ENCODE measurements at places on chromosomes 2 and 18.
A peak's percentile ranks its signal among the peaks of the same experiment; 100 is the strongest.

DNA sequence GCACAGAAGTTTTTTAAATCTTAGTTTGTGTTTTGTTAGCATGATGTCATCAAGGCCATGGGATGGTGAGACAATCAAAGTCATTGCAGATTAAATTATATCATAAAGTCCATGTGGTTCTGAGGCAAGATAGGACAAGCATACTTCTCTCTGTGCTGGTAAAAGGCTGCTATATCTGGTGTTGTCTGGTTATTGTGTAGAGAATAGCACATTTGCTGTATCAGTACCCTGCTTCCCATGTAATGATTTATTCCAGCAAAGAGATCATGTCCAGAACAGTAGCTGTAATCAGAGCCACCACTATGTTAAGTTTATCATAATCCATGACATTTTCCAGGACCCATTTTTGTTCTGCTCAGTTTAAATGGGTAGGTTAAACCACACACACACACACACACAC lies 123.0 kb downstream of the TTC27 start:
- DNase-seq, result no peak

DNA sequence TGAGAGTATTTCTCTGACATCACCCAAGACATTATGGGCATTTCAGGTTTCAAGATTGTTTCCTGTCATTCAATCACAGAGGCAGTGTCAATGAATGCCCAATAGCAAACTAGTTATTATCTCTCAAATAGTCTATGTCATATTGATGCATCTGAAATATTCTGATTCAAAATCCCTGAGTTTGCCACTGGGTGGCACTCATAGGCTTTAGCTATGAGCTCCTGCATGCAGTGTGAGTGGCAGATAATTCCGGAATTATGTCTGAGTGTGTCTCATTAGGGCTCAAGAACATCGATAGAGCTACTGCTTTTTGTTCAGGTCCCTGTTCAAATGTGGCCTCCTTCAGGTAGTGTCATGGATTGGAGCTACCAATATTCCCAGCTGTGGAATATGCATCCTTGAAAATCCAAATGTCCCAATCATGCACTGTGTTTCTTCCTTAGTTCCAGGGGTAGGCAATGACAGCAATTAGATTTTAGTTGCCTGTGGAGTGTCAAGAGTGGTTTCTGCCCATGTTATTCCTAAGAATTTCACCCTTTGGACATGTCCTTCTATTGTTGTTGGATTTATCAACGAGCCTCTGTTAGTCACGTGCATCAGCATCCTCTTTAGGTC lies 7.8 kb upstream of the OR6B3 start:
- peak; percentile 23 for DNase-seq

- no peak for DNase-seq
Observed at GRCh38 chr2:162746310-162746709, 92.3 kb downstream of the KCNH7 start.

DNA sequence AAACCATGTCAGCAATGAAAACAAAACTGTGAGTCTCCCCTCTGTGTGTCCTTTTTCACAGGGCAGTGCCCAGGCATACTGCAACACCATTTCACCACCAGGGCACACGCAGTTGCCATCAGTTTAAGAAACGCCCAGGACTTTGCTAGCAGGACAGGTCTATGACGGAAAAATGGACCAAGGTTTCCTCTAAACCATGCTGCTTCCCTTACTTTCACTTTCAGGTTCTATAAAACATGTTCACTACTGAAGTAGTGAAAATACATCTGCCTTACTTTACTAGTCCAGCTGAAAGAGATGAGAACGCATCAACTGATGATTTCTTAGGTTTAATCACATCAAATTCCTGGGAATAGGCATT lies 110.5 kb downstream of the TCF4 start:
- no peak for DNase-seq
